ENCODE measurements at places on chromosomes 2 and 18.

- no peak for DNase-seq
Measured at GRCh38 chr2:23526114-23526513, 141.1 kb downstream of the KLHL29 start.

DNA sequence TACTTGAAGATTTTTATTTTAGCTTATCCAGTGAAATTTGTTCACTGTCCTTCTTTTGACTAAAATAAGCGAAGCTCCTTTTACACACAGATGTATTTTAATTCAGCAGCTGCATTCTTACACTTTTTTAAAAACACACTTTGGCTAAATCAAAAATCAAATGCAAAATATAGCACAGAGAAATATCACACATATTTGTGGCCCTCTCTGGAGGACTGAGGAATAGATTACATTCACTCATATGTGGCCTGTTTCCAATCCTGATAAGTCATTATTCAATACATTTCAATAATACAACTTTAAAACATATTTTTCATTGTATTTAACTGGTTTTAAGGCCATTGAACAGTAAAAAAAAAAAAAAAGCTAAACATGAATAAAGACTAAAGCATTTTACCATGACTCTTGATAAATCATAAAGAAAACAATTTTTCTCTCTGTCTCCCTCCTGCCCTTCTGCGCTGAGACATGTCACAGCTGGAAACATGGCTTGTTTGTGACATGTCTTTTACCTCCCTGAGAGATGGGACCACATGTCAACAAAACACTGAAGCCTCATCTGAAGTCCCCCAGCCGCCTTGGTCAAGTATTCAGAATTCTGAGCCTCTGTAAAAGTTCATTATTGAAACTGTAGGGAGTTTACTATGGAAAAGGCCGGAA is 221.0 kb downstream of the ZNF407 start:
- DNase-seq, result no peak

- no peak for DNase-seq
Measured at GRCh38 chr18:45222180-45222579, 393.1 kb upstream of the SLC14A2 start.

- peak; percentile 67 for DNase-seq
Measured at GRCh38 chr2:25301453-25302352, 40.0 kb downstream of the DNMT3A start.

GRCh38 chr18:55235094-55235461 is 275.8 kb upstream of the CCDC68 start:
- no peak for DNase-seq

GRCh38 chr2:95289253-95289652 is 7.9 kb upstream of the KCNIP3 start:
- DNase-seq, result no peak

DNA sequence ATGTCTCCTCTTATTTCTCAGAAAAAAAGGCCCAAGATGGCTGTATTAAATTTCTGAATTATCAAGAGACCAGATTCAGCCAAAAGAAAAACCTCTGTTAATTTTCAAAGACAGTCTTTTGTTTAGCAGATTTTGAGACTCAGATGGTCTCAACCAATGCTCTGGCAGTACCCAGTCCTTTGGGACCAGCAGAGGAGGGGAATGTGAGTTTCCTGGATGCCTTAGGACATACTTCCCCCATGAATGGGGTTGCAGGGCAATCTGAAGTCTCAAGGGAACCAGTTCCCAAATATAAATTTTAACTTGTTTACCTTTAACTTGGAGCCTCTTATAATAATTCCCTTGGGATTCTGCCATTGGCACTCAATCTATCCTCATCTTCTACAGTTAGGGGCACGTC is 107.8 kb upstream of the ZNF521 start:
- DNase-seq, result no peak

DNA sequence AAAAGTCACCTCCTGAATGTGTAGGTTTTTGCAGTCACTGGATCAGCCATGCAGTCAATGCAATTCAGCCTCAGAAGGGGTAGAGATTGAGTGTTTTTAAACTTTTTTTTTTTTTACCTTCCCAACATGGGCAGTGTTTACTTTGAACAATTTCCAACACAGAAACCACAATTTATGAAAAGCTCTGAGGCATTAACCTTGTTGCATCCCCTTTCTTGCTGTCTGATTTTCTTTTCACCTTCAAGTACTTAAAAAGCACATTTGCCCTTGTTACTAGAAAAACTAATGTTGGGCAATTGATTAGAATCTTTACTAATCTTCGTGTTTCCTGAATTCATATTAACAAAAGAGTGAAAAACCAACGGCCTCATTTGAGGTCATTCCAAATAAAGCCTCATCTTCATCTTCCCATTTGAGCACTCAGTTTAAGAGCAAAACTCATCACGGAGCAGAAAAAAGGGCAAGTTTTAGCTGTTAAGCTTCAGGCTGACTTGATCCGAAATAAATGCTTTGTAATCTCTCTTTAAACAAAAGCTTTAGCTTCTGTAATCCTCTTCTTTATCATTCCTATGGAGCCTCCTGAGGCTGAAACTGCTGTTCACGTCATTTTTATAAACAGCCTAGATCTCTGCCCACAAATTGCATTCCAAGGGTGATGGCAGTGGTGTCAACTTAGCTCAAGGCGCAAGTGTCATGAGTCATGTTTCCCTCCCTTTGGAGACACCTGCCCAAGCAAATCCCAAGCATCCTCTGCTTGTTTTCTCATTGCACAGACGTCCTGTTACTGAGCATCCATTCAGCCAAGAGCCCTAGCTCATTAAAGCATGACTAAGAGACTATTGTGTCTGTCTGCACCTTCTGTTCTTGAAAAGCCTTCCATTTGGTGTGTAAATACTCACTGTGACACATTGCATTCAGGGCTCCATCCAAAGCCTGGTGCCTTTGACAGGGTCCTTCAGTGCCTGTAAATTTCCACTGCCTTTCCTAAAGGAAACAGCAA is 107.7 kb downstream of the HNMT start:
- no peak for DNase-seq

GRCh38 chr2:67566285-67566684 is 169.2 kb downstream of the ETAA1 start:
- no peak for DNase-seq

- DNase-seq, result no peak
Measured at GRCh38 chr2:209380293-209380692, 43.6 kb upstream of the MAP2 start.

- DNase-seq, result no peak
Measured at GRCh38 chr2:203623096-203623495, 83.3 kb upstream of the CD28 start.

DNA sequence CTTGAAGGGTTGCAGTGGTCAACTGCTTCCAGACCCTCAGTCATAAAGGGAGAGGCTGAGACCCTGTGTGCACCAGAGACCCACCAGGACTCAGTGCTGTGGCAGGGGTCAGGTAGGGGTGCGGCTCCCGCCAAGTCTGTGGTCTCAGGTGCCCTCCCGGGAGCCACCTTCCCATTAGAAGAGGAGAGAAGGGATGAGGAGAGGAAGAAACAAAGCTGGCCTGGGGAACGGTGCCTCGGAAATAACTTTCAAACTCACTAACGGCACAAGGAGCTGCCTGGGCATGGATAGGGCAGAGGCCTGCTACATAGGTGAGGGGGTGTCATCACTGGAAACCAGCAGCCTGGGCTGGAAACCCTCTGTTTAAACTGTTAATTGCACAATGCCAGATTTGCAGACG is 84.9 kb downstream of the TPO start:
- no peak for DNase-seq

GRCh38 chr2:238098901-238099713 is 1.0 kb upstream of the ESPNL start:
- DNase-seq, result no peak

All from stimulated activated CD4-positive, alpha-beta T cell treated with anti-CD3 and anti-CD28 coated beads, TNF-alpha, amount 100 ng/mL, for 48 hours (primary cell).